Urinary bladder (tissue), 4 donors: ENCODE measurements at places on chromosomes 12 and 14.

DNA sequence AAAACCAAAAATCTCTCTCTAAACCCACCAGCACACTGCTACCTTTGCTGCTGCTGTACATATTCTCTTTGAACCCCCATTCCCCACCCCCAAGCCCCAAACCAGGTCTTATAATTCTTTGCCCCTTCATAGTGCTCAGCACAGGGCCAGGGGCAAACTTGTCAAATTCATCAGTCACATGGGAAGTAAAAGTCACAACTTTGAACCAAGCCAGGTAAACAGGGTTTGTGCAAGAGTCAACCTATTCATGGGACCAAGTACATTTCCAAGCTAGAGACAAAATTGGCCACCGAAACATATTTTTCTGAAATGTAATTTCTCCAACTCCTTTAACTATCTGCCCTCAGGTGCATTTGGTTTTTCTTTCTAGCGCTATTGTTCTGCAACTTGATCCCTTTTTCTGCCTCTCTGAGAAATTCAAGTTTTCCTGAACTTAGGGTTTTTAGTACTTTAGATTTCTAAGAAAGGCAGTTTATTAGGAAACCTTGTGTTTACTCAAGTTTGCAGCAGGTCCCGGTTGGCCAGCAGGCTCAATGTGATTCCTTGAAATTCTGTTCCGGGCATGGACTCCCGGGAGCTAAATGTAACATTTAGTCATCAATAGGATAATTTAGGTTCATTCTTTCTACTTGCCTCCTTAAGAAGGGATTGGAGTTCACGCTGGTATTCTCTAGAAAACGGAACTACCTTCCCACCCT, 230.5 kb downstream of the EFCAB11 start:
- DNase-seq = no peak

DNA sequence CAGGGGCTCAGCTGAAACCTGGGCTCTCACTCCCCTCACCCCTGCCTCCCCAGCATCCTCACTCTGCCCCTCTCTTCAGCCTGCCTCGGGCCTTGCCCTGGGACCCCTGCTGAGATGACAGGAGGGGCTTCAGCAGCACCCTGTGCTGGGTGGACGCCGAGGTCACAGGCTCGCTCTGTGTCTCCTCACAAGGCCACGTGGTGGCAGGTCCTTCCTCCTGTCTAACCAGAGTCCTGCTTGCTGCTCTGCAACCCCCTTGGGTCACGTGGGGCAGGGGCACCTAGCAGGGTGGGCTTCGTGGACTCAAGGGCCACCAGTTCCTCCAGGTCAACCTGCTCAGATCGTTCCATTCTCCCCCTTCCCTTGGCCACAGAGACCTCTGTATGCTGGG, 90.4 kb downstream of the TMEM121 start:
- DNase-seq = no peak

DNA sequence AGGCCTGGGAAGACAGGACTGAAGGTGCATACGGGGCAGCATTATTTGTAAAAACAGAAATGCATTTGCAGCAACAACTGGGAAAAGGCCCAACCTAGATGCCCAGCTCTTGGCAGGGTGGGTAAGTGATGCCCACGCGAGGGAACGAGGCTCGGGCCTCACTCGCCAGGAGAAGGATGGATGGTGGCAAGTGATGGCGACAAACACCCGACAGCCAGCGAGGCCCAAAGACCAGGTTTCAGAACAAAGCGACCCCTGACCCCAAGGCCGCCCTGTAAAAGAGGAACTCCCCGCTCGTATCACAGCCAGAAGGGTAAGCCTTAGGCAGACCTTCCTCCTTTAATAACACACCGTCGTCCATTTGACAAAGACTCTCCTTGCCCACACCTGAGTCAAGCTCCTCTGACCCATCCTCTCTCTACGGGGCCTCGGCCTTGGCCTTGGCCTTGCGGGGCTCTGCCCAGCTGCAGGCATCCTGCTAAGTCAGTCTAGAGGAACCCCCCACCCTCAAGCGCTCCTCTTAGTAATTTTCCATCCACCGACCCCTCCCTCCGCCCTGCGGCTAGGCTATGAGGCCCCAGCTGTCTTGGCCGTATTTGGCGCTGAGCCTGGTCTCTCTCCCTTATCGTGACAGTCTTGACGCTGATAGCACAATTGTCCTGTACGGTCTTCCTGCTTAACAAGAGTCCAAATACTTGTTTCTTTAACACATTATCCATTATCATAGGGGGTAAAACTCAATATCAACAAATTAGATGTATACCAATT, 80.2 kb downstream of the NCOR2 start:
- no peak for DNase-seq

- no peak for DNase-seq
Observed at GRCh38 chr12:107326237-107326636, 232.9 kb upstream of the CRY1 start.

DNA sequence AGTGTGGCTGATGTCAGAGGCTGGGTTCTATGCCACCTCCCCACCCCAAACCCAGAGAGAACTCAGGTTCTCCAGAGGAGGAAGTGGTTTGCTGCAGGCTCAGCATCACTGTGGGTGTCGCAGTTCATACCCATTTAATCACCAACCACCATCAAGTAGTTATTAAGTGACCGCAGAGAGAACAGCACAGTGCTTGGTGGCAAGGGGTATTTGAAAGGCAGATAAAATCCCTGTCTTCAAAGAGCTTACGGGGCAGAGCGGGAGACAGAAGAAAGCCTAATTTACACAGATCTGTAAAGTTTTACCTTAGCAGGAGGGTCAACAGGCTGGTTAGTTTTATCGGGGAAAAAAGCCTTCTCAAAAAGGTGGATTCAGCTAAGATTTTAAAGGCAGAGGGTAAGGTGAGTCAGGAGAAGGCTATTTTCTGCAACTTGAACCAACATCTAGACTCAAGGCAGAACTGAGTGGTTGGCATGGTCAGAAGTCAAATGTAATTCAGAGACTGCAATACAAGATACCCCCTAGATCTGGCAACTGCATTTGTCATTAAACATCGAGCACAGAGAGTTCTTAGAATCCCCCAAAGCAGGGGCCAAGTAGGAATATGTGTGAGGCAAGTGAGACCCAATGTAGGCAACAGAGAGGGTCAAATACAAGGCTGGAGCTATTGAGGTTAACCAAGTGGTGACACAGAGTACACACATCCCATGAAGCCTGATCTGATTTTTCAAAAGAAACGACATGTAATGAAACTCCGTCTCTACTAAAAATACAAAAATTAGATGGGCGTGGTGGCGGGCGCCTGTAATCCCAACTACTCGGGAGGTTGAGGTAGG, 13.2 kb downstream of the PXN start:
- DNase-seq = no peak

- no peak for DNase-seq
Observed at GRCh38 chr14:75559451-75560222, 18.8 kb upstream of the FLVCR2 start.

DNA sequence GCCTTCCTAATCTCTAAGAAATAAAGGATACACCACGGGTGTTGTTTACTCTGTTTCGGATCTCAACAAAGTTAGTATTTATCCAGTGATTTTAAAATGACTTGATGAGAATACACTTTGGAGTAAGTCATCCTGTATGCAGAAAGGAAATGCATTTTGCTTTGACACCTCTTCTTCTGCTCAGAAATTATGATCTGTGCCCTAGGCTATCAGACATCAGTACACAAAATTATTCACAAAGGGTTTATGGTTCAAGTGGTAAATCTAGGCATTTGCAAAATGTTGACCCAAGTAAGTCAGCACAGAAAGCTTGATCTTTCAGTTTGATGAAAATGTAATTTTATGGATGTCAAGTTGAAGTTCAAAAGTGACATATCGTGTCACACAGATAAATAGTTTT, 248.5 kb downstream of the ATP23 start:
- DNase-seq = no peak

- DNase-seq = no peak
Observed at GRCh38 chr12:89971880-89972279, 263.2 kb upstream of the ATP2B1 start.

DNA sequence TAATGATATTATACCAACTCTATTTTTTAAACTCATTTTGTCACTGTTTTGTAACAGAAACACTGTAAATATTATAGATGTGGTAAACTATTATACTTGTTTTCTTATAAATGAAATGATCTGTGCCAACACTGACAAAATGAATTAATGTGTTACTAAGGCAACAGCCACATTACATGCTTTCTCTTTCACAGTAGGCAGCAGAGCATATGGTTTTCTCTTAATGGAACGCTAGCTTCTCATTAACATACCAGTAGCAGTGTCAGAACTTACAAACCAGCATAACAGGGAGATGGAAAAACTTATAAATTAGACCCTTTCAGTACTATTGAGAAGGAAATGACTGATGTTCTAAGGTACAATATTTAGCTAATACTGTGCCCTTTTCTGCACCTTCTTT, 398.8 kb downstream of the PRKD1 start:
- no peak for DNase-seq

- no peak for DNase-seq
Observed at GRCh38 chr12:25045869-25046268, 97.0 kb upstream of the BCAT1 start.

GRCh38 chr12:103517161-103517560, 21.4 kb upstream of the C12orf42 start:
- no peak for DNase-seq

- DNase-seq = no peak
Observed at GRCh38 chr14:83568141-83568540, 1961.8 kb upstream of the FLRT2 start.

- no peak for DNase-seq
Observed at GRCh38 chr14:76829650-76830421, 3.6 kb downstream of the LRRC74A start.

GRCh38 chr12:76864791-76865400, 13.9 kb downstream of the CSRP2 start:
- no peak for DNase-seq

DNA sequence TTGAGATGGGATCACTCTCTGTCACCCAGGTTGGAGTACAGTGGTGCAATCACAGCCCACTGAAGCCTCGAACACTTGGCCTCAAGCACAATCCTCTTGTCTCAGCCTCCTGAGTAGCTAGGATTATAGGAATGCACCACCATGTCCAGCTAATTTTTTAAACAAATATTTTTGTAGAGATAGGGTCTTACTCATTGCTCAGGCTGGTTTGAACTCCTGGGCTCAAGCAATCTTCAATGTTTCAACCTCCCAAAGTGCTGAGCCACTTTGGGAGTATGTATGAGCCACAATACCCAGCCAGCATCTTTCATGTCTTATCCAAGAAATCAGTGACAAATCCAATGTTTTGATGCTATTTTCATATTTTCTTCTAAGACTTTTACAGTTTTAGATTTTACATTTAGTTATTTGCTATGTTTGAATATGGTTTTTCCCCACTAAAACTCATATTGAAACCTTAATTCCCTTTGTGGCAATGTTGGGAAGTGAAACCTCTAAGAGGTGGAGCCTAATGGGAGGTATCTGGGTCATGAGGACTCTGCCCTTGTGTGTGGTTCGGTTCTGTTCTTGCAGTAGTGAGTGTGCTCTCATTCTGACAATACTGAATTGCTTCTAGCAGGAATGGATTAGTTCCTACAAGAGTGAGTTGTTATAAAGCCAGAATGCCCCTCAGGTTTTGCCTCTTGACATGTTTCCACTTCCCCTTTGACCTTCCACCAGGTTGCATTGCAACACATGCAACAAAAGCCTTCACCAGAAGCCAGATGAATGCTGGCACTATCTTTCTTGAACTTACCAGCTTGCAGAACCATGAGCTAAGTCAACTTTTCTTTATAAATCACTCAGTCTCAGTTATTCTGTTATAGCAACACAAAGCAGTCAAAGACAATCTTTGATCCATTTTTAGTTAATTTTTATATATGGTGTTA, 80.8 kb upstream of the AMIGO2 start:
- DNase-seq = no peak

DNA sequence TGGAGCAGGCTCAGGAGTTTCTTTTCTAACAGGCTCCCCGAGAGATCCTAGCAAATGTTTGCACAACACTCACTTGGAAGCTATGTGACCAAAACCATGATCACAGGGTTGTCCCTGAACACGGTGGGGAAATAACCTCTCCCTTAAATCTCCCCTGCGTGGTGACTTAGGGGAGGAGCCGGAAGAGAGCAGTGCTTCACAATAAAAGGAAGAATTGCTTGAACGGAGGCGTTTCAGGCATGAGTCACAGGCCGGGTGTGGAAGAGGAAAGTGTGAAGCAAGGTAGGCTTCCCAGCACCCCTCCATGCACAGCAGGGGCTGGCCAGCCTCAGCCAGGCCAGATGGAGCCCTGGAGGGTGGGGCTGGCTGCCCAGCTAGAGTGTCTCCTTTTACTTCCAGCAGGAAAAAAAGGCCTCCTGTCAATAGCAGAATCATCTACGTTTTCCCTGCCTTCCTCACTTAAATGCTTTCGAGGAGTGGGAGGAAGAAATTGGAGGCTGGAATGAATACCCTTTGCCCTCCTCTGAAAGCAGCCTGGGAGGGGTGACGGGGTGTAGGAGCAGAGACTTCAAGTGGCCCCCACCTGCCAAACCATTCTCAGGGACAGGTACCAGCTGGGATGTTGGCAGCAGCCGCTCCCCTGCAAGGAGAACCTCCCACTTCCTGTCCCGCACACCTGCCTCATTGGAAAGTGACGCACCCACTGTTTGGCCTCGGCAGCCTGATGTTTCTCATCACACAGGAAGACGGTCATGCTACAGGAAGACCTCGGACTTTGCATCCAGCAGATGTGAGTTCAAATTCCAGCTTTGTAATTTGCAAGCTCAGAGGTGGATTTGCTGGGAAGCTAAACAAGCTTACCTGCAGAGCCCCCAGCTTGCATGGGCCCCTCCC, 30.1 kb upstream of the PPP2R5C start:
- DNase-seq = peak; percentile 67

- no peak for DNase-seq
Observed at GRCh38 chr14:29722831-29723230, 204.8 kb downstream of the PRKD1 start.

DNA sequence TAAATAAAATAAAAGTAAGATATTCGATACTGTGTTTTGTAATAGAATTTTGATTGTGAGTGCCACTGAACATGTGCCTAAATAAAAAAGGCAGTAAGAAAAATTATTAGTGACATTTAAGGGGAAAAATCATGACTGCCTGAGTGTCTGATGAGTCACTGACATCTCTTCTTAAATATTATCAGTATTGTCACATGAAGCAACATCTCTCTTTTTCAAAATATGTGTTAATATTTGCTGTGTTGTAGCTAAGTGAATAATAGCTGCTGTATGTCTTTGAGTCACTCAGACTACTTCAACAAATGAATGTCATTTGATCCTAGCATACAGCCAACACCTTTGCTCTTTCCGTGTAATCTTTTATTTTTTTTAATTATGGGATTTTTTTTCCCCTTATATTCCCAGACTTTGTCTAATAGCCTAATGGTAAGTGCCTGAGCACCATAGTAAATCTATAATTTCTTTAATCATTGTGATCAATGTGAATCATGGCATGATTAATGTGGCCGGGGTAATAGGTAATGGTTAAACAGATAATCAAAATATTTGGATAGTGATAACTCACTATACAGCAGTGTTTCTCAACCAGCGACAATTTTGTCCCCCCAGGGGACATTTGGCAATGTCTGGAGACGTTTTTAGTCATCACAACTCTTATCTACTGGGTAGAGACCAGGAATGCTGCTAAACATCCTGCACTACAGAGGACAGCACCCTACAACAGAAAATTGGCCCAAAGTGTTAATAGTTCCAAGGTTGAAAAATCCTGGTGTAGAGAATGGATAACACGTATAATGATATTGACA, 11.7 kb upstream of the OTX2 start:
- no peak for DNase-seq
